Stimulated activated CD8-positive, alpha-beta memory T cell treated with anti-CD3 and anti-CD28 coated beads, Interleukin-4, amount 100 ng/mL, for 4 hours (primary cell): ENCODE measurements at places on chromosomes 2 and 18.

- no peak for DNase-seq
Measured at GRCh38 chr2:26649992-26650712, 9.0 kb upstream of the CIB4 start.

DNA sequence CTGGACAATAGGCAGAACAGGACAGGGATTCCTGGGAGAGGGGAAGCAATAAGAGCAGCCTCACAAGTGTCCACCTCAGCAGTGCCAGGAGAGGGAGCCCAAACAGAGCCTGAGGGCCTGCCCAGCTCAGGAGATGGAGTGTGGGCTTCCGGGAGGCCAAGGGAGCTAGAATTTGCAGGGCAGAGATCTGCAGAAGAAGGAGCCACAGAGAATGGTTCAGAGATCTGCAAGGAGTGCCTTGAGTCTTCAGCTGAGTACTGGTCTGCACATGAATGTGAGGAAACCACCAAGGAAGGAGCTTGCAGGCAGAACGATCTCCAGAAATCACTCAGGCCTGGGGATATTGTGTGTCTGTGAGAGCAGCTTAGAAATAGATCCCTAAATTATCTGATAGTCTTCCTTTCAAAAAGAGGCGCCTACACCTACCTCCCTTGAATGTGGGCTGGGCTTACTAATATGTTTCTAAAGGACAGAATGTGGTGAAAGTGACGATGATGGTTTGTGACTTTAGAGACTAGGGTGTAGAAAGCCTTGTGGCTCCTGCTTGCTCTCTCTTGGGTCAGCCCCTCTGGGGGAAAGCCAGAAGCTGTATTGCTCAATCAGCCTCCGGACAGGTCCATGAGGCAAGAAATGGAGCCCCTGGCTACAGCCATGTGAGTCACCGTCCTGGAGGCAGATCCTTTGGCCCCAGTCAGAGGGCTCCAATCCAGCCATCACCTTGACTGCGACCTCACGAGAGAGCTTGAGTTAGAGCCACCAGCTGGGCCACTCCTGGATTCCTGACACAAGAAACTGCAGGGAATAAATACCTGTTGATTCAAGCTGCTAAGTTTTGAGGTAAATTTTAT is 7.6 kb upstream of the LPIN1 start:
- DNase-seq = no peak

DNA sequence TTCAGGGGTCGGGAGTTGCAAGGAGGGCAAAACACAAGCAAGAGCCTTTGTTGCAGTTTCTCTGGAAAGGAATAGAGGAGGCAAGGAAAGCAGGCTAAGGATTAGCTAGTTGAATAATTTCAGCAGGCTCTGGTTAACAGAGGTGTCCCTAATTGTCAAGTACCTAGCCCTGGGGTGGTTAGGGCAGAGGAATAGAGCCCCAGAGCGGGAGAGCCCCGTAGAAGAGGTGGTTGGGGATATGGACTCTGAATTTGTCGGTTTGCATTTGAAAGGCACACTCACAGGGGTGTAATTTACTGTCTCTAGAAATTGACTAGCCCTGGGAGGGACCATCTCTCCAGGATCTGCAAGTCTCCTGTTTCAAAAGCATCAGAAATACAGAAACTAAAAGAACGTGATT is 1030.2 kb downstream of the TMEM182 start:
- DNase-seq = no peak

DNA sequence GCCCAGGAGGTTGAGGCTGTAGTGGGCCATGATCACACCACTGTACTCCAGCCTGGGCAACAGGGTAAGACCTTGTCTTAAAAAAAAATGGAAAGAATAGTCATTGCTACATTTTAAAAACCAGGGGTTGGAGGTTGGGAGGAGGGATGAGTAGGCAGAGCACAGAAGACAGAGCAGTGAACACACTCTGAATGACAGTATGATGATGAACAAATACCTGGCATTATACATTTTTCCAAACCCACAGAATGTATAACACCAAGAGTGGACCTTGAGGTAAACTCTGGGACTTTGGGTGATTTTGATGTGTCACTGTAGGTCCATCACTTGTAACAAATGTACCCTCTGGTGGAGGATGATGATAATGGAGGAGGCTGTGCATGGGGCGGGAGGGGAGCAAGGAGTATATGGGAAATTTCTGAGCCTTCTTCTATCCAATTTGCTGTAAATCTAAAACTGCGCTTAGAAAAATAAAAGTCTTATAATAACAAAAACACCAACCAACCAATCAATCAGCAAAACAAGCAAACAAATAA is 111.4 kb upstream of the PGAP1 start:
- no peak for DNase-seq

DNA sequence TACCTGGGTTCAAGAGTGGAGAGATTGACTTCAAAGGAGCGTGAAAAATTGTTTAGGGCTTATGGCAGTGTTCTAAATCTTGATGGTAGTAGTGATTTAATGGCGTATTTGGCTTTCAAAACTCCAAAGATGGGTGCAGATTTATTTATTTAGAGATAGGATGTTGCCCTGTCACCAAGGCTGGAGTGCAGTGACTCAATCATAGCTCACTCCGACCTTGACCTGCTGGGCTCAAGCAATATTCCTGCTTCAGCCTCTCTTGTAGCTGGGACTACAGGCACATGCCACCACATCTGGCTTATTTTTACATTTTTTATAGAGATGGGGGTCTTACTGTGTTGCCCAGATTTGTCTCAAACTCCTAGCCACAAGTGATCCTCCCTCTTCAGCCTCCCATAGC is 52.5 kb downstream of the FAM117B start:
- DNase-seq = no peak

GRCh38 chr18:21284540-21284939 is 42.5 kb downstream of the GREB1L start:
- no peak for DNase-seq

DNA sequence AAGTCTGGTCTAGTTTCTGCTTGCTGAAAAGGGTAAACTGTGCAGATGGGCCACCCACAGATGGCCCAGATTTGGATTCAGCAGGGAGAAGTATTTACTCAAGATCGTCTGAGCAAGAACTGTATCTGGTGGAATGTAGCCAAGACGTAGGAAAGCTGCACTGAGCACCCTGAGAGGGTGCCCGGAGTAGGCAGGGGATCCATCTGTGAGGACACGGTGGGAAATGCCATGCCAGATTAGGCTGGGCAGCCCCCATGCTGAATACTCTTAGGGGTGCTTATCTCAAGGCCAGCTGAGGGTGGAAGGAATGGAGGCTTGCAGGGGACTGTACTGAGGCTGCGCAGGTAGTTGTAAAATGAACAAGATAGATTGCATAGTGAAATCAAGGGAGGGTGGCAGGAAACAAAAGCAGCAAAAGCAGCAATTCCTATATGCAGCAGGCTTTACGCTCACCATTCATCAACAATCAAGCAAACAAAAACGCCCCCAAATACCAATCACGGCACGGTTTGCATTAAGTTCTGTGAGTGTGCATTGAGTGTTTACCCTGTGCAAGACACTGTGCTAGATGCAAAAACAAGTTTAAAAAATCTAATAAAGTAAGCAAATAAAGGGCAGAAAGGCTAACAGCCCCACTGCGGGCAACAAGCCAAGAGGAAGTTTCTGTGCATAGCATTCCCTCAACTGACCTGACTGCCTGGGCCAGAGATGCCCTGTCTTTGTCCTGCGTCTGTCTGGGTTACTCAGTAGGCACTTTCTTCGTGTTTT is 32.2 kb upstream of the LPIN2 start:
- no peak for DNase-seq

DNA sequence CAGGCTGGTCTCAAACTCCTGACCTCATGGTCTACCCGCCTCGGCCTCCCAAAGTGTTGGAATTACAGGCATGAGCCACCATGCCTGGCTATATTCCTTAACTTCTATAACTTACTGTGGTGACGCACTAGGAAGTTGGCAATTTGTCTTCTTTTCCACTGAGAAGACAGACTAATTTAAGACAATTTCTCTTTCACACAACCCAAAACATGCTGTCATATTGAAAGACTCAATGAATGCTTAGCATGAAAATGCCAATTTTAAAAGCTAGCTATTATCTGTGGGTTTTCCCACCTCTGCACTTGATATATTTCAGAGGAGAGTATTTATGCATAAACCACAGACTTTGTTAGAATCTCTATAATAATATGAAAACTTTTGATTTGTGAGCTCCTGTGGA is 84.5 kb downstream of the ERBB4 start:
- DNase-seq = no peak

DNA sequence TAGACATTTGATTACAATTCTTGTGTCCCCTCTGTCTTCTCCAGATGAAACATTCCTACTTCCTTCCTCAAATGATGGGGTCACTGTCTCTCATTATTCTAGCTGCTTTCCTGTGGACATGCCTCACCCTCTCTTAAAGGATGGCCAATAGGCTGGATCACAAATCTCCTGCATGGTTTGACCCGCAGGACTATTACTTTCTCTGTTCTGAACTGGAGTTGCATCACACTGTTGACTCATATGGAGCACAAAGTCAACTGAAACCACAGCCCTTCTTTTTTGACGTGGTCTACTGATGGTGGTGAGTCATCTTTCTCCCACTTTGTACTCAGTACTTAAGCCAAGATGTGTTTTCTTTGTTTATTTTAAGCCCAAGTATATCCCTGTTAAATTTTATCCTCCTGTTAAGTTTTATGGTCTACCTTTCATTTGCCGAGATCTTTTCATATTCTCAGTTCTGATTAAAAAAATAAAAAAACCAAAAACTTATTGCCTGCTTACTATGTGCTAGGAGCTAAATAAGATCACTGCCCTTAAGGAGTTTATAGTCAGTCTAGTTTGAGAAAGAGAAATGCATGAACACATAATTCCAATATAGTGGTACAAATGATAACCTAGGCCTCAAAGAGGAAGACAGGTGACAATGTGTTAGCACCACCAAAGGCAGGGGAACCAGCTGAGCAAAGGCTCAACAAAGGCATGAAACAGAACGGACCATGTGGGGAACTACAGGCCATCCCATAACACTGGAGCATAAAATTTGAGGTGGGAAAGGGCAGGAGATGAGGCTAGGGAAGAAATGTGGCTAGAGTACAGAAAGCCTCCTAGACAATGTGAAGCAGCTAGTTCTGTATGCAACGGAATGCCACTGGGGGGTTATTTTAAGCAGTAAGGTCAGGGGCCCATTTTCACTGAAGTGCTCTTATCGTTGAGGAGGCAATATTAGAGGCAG is 67.6 kb upstream of the ZFP36L2 start:
- DNase-seq = peak; percentile 2

DNA sequence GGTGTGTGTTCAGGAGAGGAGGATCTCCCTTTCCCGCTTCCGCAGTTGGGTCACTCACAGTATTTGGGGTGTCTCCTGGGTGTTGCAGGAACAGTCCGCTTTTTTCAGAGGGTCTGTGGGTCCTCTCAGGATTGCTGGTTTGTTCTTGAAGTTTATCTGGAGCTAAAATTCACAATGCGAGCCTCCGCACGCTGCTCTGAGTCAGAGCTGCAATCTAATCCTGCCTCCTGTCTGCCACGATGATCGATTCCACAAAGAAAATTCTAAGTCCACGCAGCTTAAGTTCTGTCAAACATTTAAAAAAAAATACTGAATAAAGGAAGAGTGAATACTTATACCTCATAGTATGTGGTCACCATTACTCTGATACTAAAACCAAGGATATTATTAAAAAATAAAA is 76.5 kb downstream of the RAD51AP2 start:
- DNase-seq = no peak

GRCh38 chr2:111035830-111036441 is 84.8 kb upstream of the BCL2L11 start:
- DNase-seq = no peak

DNA sequence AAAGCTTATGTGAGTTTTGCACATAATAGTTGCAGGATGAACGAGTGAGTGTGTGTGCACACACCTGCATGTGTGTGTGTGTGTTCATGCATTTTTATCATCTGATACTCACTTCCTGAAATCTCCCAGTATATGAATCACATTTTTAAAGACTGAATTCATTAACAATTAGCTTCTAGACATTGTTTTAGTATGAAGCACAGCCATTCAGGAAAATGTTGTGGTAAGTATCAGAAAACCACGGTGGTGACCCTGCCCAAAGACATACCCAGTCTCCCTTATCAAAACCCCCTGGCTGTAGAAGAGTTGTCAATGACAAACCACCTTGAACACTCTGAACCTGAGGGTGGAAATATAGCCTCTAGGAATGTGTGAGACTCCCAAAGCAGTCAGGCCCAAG is 220.8 kb downstream of the ALK start:
- DNase-seq = no peak

DNA sequence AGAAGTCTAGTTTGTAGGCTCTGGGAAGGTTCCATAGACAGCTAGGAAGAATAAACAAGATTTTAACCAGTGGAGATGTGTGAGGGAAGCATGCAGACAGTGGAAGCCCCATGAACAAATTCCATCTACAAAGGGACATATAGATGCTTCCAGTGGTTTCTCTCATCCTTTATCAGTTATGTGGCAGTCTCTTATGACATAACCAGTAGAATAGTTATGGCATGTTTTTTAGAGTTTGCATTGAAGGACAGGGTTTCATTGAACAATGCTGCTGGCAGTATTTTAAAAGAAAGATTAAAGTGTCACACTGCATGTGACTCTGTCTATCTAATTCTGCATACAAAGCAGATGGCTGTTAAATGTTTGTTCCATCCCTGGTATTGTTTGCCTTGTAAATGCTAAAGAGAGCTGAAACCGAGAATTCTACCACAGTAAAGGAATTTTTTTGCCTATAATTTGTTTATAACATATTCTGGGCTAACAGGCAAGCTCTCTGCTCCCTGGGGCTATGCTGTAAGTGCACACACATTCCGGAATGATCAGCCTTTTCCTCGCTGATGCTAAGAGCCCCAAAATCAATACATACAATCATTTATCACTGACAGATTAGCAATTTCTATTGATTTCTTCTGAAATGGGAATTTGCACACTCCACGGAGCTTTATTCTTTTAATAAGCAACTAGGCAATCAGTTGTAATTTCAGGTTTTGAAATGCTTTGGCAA is 76.8 kb upstream of the PELI1 start:
- no peak for DNase-seq
